ENCODE measurements at places on chromosomes 1 and 21. TPM values are rescaled to one million over a fixed set of nuclear protein-coding genes. Genes with fewer than 3 reads are reported as not detected.

ABL2 gene
- 17.2 TPM for total RNA-seq

MRAP gene
- not detected for total RNA-seq

CELSR2 gene
- 3.5 TPM for total RNA-seq

RNU5D-1 gene
- not detected for total RNA-seq

DOP1B gene
- 65.9 TPM for total RNA-seq

CD84 gene
- 3.8 TPM for total RNA-seq

CPTP gene
- total RNA-seq, result 134 TPM

KLHDC7A gene
- total RNA-seq, result 0.32 TPM

RHD gene
- not detected for total RNA-seq

MXRA8 gene
- total RNA-seq, result 67.7 TPM

KRTAP26-1 gene
- total RNA-seq, result not detected

SLC25A34 gene
- total RNA-seq, result 41.4 TPM

LHX8 gene
- total RNA-seq, result not detected

GBP5 gene
- not detected for total RNA-seq

FMO3 gene
- total RNA-seq, result not detected

CELA3B gene
- total RNA-seq, result not detected

EVI5 gene
- 57.6 TPM for total RNA-seq

CRP gene
- not detected for total RNA-seq

C1orf74 gene
- 2.4 TPM for total RNA-seq

All from transverse colon (tissue), 4 donors.